ENCODE measurements at places on chromosomes 4 and X. TPM values are rescaled to one million over a fixed set of nuclear protein-coding genes. Genes with fewer than 3 reads are reported as not detected.

Gene SPATA18
- total RNA-seq, result 17.3 TPM

DNA sequence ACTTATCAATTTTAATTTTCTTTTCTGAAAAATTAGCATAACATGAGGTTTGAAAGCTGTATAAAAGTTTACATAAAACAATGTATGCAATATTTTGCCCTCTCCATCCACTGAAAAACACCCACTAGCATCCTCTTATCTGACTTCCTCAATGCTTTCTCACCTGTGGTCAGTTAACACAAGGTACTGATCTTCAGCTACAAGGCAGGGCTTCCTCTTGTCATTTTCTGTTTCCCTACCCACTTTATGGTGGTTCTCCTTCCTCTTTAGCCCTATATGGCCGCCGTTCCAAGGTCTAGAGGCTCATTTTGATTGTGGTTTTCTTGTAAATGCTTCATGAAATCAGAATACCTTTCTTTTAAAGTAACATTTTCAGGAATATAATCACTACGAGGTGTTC lies 618.6 kb upstream of the CPEB2 start:
- no peak for DNase-seq

Gene CFP
- 14.9 TPM for total RNA-seq

Gene MND1
- total RNA-seq, result not detected

GRCh38 chr4:119672938-119673337 lies 44.3 kb upstream of the PDE5A start:
- no peak for DNase-seq

GRCh38 chrX:1034717-1035116 lies 177.7 kb downstream of the CRLF2 start:
- no peak for DNase-seq

DNA sequence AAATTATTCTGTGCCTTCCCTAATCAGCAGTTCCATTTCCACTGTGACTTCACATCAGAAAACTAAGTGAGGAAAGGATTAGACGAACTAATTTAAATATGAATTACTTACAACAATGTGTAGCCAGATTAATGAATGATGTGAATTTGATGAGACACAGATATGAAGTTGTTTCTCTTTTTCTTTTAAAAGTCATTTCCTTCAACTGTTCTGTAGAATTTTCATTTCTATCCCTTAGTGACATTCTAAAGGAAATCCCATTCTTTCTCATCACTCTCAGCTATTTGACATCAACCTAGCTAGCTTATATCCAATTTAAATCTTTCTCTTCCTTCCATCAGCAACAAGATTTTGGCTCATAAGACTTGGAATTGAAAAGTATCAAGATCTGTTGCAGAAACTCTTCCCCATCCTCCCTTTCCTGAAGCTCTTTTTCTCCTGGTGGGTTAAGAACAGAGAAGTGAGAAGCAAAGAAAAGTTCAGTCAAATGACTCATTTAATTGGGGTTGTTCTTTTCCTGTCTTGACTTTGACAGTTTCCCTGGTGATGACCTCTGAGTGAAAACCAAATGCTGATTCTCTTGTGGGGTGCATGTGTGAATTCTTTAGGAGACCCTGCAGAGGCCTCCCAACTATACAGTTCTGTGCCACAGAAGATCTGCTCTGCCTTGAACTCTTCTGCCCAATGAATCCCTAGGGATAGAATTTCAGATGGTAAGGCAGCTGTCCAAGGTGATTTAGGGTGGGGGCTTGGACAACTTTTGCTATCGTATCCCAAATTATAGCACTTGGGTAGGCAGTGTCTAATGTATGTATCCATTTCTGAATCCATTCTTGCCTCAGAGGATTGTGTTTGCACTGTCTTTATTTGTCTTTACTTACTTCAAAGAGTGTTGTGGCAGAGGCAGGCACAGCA lies 232.5 kb upstream of the GPRIN3 start:
- no peak for DNase-seq

Gene COL4A5
- 26.6 TPM for total RNA-seq

Gene POLN
- 2.7 TPM for total RNA-seq

Gene PLAC8
- total RNA-seq, result 81.7 TPM

Gene FGF5
- total RNA-seq, result not detected

DNA sequence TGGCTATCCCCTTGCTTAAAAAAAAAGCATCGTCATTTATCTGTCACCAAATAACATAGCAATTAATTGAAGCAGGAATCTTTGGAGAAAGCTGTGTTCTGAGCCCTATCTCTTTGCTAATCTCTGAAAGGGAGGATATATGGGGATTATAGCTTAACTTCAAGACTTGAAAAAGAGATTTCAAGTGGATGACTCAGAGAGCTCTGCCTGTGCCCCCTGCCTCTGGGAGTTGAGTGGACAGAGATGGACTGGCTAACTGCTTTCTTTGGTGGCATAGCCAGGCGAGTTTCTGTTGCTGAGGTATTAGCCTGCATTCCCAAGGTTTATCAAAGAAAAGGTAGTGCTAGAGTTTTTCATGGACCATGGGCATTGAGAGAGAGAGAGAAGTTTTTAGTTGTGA lies 91.6 kb downstream of the DDIT4L start:
- no peak for DNase-seq

GRCh38 chrX:101655534-101655933 lies 4.1 kb downstream of the ARMCX2 start:
- no peak for DNase-seq

DNA sequence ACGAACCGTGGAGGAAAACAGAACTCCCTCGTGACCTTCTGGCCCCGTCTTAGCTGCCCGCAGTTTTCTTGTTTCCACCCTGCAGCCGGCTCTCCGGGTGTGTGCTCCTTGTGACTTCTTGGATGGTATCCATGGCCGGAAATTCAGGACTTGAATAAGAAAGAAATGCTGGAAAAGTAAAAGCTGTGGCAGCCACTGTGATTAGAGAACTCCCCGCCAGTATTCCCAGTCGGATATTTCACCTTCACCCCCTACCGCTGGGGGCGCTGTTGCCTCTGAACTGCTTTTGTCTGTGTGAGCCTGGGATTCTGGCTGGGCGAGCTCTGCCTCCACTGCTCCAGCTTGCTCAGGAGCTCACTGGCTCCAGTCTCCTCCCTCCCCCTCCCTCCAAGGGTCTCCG lies 41.5 kb upstream of the CYP4V2 start:
- no peak for DNase-seq

Gene NXF3
- total RNA-seq, result 14.1 TPM

Gene HPSE
- total RNA-seq, result 5.6 TPM

Gene RIPPLY1
- not detected for total RNA-seq

Gene STK32B
- 2.8 TPM for total RNA-seq

DNA sequence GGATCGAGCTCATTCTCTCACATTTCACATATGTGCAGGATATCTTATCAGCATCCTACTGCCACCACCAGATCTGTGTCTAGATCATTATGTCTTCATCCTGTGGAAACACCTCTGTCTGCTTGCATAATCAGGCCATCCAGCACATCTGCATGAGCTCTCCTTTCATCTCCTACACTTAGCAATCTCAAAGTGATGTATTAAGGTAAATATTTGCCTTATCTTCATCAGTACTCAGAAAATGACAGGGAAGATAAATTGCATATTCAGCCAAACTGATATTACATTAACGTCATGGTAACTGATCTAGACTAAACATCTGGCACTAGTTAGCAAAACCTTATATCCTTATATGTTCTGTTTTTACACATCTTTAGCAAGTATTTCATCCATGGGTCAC lies 207.3 kb upstream of the PABPC4L start:
- DNase-seq, result no peak

- no peak for DNase-seq
These were observed 69.6 kb downstream of the KIT start for GRCh38 chr4:54727346-54727745.

DNA sequence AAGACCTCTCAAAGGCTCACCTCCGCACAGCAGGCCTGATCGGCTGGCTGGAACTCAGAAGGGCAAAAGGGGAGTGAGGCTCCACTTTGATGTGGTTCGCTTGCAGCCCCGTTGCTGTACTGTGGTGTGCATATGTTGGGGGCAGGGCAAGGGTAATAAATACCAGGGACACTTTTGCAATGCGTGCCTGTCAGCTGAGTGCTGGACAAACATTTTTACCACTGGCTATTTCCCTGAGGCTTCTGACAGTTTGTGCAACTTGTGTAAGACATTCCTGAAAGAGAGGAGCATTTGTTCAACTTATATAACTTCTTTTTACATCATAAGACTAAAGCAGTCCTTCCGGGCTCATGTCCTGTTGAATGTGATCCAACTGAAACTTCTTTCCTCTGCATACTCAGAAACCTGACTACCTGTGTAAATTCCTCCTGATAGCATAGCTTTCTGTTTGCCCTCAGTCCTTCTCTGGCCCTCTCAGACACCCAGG lies 82.3 kb downstream of the SPRY1 start:
- DNase-seq, result peak; percentile 80

DNA sequence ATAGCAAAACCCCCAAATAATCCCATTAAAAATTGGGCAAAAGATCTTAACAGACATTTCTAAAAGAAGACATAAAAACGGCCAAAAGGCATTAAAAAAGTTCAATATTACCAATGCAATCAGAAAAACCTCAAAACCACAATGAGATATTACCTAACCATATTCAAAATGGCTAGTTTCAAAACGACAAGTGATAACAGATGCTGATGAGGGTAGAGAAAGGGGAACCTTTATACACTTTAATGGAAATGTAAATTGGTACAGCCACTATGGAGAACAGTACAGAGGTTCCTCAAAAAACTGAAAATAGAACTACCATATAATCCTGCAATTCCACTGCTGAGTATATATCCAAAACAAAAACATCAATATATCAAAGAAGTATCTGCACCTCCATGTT lies 6.2 kb downstream of the AADAT start:
- no peak for DNase-seq

- DNase-seq, result no peak
These were observed 177.8 kb upstream of the ATP6AP2 start for GRCh38 chrX:40402831-40403533.

DNA sequence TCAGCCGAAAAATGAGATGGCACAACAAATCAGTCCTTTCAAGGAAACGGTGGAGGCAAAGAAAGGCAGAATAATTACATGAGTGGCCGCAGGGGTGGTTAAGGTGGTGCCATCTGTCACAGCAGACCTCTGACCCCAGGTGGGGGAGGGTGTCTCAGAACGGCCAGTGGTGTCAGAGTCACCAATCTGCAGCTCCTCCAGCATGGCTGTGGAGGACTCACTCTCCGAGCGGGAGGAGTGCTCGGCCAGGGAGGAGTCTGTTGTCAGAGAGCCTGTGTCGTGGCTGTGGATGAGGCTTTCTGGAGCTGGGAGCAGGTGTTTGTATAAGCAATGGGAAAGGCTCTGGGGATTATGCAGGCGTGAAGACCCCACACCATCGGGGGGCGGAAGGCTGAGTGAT lies 130.3 kb upstream of the PDLIM3 start:
- DNase-seq, result no peak

Gene FAM184B
- 0.17 TPM for total RNA-seq

Gene LRP2BP
- 0.72 TPM for total RNA-seq

Gene STS
- 11.6 TPM for total RNA-seq

GRCh38 chr4:39305912-39306677 lies 60.1 kb downstream of the RFC1 start:
- DNase-seq, result no peak

- DNase-seq, result no peak
These were observed 421.4 kb downstream of the TMA16 start for GRCh38 chr4:163915896-163916295.

Gene ADRA2C
- 7.3 TPM for total RNA-seq

DNA sequence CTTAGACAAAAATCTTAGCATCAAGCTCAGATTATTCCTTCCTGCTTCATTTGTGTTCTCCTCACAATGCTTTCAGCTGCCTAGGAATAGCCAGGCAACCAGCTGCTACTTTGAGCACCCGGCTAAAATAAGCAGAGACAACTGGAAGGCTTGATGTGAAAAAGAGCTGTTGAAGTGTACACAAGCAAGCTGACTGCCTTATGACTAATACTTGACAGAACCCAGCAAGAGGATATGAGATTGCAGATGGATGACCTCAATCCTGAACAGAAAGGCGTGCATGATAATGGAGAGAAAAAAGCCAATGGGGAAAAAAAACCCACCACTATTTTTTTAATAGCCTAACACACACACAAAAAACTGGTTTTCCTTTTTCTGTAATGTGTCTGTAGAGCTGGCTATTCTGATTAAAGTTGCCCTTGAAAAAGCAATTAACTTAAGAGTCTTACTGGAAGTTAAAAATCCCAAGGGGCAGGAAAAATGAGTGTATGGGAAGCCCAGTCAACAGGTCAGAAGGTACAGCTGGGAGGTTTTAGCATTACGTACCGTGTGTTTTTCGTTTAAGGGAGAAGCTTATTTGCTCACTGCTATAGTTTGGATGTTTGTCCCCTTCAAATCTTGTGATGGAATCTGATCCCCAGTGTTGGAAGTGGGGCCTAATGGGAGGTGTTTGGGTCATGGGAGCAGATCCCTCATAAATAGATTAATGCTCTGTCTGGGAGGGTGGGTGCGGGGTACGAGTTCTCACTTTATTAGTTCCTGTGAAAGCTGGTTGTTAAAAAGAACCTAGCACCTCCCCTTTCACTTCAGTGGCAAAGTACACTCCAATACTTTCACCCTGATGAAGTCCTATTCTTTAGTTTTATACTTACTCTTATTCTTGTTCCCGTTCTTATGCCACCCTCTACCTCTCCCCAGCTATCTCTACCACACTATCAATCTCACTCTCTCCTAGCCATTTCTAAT lies 37.1 kb upstream of the HERC6 start:
- DNase-seq, result no peak

Gene MAP9
- total RNA-seq, result 16.2 TPM

DNA sequence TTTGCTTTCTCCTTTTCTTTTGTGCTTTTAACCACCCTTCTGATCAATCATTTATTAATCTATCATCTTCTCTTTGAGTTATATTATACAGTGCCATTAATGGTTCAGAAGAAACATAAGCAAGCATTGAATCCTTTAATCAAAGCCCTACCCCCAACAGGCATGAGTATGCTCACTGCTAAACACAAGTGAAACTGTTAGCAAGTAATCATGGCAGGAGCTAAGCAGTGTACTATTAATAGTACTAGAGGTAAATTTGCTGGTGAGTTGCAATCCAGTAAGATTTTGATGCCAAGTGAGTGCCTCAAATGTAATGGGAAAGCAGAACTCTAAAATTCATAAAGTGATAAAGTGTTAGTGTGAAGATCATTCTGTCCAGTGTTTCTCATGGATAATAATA lies 57.2 kb downstream of the FNIP2 start:
- no peak for DNase-seq

DNA sequence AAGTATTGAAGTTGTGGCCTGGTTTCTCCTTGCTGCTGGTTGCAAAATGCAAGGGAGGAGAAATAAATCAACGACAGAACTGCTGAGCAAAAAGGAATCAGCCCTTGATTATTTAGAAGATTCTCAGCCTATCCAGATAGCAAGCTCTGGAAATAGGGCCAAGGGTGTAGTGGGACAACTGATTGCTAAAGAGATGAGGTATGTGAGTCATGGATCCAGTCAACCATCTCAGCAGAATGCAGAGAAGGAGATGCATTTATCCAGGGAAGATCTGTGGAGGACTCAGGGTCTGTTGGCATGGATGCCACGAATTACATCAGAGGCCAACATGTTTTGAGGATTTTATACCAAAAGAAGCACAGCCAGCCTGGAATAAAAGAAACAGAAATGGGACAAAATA lies 36.7 kb downstream of the FOXR2 start:
- no peak for DNase-seq

DNA sequence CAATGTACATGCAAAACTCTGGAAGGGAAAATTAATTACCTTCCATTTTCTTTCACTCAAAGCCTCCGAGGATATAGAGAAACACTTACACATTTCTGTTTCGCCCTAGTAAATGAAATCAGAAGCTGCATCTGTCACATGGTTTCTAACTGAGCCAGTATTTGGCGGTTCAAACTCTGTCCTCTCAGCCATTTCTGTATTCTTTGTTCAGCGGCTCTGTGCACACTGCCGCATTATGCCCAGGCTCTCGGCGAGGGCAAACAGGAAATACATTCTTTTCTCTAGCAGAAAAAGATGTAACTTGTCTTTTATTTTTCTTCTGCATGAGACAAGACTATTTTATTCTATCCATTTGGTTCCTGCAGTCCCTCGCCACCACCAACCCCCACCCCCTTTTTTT lies 71.4 kb upstream of the GPM6B start:
- DNase-seq, result no peak
